IPS DF 6.9 (cell line): ENCODE measurements at places on chromosomes 3 and 15.

- DNase-seq: peak; percentile 5
Observed at GRCh38 chr15:48759921-48760320, 50.9 kb downstream of the CEP152 start.

- no peak for DNase-seq
Observed at GRCh38 chr15:73378089-73378488, 9.3 kb upstream of the HCN4 start.

GRCh38 chr3:39158148-39158715 is 4.8 kb upstream of the CSRNP1 start:
- DNase-seq: no peak

- peak; percentile 18 for DNase-seq
Observed at GRCh38 chr3:58526515-58526957, 10.5 kb downstream of the ACOX2 start.

DNA sequence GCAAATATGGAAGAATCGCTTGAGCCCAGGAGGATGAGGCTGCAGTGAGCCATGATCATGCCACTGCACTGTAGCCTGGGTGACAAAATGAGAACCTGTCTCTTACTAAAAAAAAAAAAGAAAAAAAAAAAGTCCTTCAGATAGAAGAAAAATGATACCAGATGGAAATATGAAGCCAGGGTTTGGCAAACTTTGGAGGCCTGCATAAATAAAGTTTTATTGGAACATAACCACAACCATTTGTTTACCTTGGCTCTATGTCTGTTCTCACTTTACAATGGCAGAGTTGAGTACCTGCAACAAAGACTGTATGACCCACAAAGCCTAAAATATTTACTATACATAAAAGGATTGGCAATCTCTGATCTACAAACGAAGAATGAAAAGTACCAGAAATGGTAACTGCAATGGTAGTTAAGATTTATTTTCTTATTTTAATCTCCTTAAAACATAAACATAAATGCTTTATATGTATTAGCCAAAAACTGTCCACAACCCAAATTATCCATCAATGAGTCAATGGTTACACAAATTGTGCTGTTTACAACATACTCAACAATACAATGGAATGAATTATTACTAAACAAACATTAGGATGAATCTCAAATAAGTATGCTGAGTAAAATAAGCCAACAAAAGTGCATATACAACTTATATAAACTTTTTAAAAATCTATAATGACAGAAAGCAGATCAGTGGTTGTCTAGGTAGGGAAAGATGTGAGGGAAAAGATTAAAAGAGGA is 41.8 kb downstream of the GOLGB1 start:
- no peak for DNase-seq

DNA sequence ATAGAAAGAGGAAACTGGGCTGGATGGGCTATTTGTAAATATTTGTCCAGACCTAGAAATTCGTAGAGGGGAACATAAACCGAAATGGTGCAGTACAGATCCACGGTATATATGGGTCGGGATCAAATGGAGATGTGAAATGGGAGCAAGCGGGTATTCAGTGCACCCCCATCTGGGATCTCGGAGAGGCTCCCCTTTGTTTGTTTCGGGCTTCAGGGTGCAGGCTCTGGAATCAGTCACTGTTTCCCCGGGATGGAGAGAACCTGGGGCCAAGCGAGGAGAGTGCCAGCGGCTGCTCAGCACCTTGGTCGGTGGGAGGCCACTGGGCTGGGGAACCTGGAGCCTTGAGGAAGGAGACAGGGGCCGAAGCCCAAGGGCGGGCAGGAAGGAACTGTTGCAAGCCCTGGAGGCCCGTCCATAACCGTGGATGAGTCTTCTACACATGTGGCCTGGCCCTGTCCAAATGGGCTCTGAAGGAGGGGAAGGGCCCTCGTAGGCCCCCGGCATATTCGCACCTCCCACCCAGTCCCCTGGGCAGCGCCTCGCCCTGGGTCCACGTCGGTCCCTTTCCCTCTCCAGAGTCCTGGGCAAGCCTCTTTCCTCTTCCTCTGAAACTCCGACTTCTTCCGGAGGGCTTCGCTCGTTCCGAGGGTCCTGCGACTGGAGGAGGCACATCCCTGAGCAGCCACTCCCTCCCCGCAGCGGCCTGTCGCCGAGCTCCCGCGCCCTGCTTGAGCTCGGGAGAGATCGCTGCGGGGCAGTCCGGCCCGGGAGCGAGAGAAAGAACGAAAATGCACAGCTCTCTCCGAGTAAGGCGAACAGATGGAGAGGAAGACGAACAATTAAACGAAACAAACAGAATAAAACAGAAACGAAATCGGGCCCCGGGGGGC is 3.0 kb downstream of the ISL2 start:
- DNase-seq: no peak

- DNase-seq: no peak
Observed at GRCh38 chr15:52069559-52069958, 43.0 kb downstream of the BCL2L10 start.

- DNase-seq: no peak
Observed at GRCh38 chr3:34056951-34057390, 258.5 kb downstream of the PDCD6IP start.

- DNase-seq: no peak
Observed at GRCh38 chr3:63951492-63952247, 39.5 kb upstream of the SCAANT1 start.

GRCh38 chr15:97691799-97692198 is 268.7 kb upstream of the ARRDC4 start:
- no peak for DNase-seq

DNA sequence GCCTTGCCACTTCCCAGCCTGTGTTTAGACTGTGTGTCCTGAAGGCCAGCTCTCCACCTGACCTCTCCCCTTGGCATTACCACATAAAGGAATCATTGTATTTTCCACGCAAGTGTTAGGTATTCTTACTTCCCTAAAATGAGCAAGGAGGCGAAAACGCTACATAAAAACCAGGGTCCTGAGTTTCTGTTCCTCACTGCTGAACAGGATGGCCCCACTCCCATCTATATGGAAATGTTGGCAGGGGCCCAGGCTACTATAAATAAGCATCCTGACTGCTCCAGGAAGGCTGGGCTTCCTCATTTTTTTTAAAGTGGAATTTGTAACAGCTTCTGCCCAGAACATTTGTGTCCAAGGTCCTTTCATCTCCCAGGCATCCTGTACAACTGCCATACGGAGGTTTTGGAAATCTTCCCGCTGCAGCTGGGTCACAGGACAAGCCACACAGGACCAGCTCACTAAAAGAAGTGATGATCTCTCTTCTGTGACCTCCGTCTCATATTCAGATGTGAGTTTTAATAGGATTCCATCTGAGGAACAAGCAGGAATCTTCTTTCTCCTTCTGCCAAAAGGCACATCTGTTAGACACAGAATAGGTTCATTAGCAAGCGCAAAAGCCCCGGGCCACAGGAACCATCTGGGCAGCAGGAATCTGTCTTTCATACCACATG is 56.4 kb upstream of the LIMD1 start:
- no peak for DNase-seq

- no peak for DNase-seq
Observed at GRCh38 chr15:81326466-81327212, 2.7 kb upstream of the STARD5 start.

DNA sequence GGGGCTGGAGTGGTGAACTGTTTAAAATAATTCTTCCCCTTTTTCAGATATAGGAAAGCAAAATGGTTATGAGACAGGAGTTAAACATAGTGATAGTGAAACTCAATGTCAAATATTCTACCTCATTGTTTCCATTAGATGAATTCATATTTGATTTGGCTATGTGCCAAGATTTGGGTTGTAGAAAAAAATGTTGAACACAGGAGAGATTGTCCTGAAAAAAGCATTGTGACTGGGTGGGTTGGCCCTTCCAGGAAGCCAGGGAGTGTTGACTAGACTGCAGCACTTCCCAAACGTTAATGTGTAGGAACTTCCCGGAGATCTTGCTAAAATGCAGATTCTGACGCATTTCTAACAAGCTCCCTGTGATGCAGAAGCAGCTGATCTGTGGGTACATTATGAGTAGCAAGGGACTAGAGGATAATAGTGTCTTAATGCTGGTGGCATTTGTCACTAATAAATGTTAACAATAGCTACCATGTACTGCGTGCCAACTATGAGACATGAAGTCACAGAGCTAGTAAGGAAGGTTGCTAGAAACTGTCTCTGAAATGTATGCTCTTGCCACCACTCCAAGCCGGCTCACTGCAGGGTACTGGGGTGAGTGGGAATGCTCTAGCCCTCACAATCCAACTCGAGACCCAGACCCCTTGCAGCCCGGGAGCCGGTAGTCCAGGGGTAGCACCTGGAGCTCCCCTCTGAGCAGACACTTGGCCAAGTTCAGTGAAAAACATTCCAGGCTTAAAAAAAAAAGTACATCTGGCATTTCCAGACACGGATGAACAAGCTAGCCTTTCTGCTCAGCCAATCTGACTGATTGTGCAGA is 120.6 kb downstream of the CD47 start:
- no peak for DNase-seq
